ENCODE measurements at places on chromosomes 7 and 10.

DNA sequence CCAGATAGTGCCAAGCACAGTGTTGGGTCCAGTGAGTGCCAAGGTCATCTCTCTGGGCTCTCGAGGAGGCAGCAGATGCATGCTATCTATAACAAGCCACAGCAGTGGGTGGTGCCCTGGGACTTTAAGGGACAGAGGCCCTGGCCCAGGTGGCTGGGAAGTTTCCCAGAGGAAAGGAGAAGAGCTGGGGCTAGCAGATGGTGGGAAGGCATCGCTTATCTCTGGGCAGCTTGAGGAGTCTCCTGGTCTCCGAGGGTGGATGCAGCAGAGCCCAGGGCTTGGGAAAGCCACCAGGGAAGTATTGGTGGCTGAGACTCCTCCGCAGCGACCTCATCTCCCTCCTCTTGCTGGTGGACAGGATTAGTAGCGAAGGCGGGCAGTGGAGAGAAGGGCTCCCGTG is 63.4 kb upstream of the LRRC4 start:
- DNase-seq: no peak

DNA sequence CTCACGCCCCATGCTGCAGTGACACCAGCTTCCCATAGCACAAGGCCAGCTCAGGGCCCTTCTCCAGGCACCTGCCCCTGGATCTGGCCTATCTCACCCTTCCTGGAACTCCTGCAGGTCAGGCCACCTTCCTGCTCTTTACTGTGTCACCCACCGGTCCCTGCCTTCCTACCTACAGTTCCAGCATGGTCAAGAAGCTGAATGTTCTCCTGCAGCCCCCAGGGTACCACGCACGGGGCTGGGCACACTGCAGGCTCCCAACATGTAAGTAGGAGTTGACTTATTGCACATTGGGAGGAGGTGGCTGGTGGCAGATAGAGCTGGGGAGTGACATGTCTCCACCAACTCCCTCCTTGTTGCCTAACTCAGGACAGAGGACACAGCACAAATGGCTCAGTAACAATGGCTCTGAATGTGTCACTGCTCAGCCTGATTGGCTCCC is 14.5 kb downstream of the ITPRIP start:
- no peak for DNase-seq

DNA sequence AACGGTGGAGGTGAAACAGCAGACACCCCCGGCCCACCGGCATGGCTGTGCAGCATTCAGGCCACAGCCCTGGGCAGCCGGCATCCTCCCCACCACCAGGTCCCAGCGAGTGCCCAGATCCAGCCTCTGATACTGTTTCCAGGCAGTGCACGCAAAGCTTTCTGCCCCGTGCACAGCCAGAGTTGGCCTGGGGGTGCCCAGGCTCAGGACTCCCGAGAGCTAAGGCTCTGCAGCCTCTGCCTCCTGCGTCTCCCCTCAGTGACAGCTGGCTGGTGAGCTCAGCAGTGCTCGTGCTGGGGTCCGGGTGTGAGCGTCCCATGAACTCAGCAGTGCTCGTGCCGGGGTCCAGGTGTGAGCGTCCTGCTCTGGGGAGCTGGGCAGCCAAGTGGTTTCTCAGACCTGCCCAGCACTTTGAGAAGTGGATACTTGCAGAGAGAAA is 65.4 kb downstream of the CFAP46 start:
- DNase-seq: no peak

- DNase-seq: no peak
Observed at GRCh38 chr7:80542398-80542797, 30.5 kb upstream of the GNAT3 start.

DNA sequence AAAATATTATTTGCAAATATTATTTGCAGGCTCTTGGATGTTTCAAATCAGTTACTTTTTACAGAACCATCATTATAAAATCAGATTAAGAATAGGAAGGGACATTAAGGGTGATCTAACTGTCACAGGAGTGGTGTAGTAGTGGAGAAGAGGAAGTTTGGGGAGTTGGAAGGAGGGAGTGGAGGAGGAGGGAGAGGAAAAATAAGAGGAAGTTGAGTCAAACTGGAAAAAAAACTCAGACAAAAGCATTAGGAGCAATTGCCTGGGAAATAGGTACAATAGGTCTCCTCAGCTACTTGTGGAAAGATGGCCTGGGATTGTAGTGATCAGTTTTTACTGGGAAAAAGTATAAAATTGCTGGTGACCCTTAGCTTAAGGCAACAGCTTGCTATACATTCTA is 77.7 kb upstream of the GPR37 start:
- DNase-seq: no peak

DNA sequence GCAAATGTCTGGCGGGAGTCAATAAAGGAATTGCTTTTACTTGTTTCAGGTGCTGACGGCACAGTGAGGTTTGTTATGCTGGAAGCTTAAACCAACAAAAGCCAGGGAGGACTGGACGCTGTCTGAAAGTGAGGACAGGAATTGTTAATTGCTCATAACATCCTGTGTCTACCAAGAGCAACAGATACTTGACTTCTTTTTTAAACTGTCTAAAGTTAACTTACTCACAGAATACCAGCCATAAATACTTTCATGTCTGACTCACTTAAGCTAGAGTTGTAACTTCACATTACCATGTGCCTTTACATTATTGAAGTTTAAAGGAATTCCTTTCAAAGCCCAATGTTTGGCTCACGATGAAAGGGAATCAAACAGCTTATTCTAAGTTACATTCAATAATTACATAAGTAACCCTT is 252.7 kb upstream of the SHH start:
- no peak for DNase-seq

DNA sequence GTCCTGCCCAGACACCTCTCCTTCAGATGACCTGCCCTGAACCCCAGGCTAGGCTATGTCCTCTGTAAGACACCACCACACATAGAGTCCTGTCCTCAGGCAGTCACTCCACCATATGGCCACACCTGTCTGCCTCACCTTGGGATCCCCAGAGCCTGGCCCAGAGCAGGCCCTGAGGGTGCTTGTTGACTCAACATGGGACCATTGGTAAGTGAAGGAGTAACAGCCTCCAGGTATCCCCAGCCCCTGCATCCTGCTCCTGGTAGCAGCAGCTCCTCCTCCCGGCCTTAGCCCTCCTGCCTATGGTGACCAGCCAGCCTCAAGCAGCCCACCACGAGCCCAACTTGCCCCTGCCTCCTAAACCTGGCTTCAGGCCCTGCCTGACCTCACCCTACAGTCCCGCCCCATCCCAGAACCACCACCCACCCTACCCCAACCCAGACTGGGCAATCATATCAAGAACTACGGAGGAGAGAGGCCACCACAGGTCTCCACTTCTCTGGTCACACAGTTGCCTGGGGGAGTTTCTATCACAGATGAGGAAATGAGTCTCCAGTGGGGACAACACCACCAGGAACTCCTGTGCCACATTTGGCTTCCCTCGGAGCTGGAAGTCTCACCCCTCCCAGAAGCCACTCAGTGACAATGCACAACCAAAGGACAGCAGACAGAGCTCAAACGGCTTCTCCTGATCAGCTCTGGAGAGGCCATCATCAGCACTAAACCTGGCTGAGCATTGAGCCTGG is 136.6 kb downstream of the GRID1 start:
- no peak for DNase-seq

DNA sequence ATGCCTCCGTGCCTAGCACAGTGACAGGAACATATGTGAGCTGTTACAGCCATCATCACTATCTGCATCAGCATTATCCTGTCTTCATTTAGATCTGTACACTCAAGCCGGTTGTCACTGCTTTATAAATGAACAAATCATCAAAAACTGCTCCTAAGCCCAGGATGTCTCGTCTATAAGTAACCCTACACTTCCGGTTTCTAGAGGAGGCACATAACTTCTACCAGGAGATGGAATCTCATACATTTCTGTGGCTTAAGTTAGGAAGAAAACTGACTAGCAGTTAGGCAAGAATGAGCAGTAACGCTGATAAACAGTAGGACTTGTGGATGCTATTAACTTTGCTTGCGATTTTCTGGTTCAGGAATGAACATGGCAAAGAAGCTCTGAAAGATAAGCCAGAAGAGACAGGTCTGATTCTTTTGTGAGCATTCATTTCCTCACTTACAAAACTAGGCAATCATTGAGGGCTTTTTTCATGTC is 1199.2 kb downstream of the SORCS3 start:
- no peak for DNase-seq

DNA sequence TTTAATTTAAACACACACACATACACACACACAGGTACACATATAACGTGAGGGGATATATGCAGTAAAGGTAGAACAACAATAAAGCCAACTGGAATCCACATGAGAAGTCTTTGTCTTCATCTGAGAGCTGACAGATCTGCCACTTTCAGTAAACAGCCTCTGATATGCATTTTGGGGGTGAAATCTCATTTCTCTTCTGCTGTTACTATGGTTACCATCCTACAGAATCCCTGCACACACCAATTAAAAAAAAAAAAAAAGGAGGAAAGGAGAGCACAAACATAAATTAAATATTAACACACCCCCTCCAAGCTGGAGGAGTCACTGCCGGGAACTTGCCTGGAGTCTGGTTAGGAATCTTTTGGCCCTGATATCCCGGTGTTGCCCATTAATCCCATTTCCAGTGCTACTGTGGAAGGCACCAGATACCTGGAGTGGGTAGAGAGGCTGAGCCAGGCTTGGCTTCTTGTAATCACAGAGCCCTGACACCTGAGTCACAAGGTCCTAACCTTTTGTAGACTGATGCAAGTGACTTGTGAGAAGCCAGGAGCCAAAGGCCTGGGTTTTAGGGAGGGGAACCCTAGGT is 169.1 kb downstream of the LHFPL3 start:
- no peak for DNase-seq

DNA sequence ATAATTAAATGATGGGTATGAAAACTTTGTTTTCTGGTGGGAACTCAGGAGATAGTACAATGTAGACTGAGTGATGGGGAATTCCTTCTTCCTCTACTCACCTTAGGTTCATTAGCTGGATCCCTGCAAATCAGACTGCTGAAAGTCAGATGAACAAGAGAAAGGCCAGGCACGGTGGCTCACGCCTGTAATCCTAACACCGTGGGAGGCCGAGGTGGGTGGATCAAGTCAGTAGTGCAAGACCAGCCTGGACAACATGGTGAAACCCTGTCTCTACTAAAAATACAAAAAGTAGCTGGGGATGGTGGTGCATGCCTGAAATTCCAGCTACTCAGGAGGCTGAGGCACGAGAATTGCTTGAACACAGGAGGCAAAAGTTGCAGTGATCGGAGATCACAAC is 28.7 kb upstream of the ST8SIA6 start:
- DNase-seq: no peak

GRCh38 chr10:62130948-62131347 is 137.7 kb downstream of the RTKN2 start:
- DNase-seq: no peak

- DNase-seq: no peak
Observed at GRCh38 chr7:84236398-84236797, 41.8 kb upstream of the SEMA3A start.

DNA sequence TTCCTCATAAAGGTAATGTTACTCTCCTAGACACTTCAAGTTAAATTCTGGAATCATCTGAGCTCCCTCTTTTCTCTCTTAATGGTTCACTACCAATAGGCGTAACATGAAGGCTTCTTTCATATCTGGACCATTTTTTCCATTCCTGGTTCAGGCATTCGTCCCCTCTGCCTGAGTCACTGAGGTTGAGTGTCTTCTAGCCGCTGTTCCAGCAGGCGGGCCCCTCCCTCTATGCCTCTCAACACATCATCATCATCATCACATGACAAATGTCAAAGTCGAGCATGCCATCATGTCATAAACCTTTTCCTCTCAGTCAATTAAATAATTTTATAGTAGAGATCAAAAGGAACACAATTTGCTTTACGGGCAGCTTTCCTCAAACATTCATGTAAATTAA is 168.9 kb upstream of the ASAH2 start:
- DNase-seq: no peak

GRCh38 chr10:17006631-17007417 is 122.8 kb downstream of the CUBN start:
- DNase-seq: no peak

DNA sequence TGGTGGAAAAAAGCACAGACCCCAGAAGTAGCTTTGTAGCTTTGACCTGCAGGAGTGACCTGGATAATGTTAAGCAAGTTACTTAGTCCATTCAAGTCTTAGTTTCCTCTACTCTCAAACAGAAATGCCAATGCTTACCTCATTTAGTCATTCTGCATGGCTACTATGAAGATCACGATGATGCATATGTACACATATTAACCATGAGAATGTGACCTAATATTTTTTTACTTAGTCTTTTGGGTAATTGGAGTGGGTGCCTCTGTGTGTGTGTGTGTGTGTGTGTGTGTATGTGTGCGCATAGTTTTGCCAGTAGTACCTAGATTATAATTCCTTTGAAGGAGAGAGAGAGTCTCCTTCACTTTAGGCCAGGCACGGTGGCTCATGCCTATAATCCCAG is 95.8 kb downstream of the NRP1 start:
- no peak for DNase-seq

GRCh38 chr7:130886438-130887135 is 152.6 kb upstream of the KLF14 start:
- DNase-seq: no peak

- DNase-seq: no peak
Observed at GRCh38 chr10:98338896-98339295, 70.9 kb upstream of the LOXL4 start.

GRCh38 chr10:72108830-72109635 is 20.7 kb upstream of the SPOCK2 start:
- DNase-seq: no peak

- no peak for DNase-seq
Observed at GRCh38 chr10:35770817-35771355, 128.8 kb upstream of the FZD8 start.

DNA sequence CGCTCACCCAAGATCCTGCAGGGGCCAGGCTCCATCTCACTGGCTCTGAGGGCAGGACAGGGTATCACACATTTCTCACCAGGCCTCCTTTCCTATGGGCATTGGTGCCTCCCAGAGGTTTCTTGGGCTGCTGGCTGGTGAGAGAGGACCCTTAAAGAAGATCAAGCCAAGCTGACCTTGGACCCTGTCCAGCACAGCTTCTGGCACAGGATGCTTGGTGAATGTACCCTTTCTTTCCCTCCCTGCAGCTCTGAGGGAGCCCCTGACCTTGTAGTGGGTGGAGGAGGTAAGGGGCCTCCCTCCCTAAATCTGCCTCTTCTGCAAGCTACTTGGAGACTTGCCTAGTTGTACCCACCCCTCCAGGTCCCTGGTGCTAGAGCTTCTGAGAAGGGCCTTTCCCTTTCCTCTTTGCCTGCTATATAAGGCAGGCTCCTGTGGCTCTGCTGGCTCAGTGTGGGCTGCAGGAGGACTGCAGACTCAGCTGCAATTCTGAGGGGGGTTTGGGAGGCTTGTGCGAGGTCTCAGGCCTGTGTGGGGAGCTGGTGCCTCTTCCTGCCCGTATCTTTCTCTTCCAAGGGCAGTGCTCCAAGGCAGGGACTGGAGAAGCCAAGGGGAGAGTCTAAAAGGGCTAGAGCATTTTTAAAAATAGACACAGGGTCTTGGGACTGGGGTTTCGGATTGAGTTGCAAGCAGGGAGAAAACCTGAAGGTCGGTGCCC is 11.7 kb upstream of the TRIM8 start:
- no peak for DNase-seq

GRCh38 chr10:105189463-105189800 is 548.3 kb downstream of the SORCS3 start:
- DNase-seq: no peak

DNA sequence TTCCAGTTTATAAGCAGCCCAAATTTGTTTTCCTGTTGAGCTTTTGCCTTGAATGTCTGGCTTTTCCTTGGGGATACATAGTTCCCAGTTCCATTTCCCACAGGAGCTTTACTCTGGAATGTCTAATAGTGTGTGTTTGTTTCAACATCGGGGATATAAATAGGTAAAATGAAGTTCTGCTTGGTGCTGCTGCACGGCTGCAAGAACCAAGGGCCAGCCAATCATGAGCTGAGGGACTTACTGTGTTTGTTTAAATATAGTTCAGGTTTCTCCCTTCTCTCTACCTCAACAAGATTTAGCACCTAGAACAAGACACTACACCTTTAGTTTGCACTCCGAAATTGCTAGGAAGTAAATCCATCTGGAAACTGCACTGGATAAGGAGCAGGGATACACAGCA is 43.9 kb downstream of the GRM8 start:
- no peak for DNase-seq

All from NCI-H187 (cell line).